ENCODE measurements at places on chromosomes 4 and X. TPM values are rescaled to one million over a fixed set of nuclear protein-coding genes. Genes with fewer than 3 reads are reported as not detected.

NXF2 gene
- total RNA-seq, result not detected

DNA sequence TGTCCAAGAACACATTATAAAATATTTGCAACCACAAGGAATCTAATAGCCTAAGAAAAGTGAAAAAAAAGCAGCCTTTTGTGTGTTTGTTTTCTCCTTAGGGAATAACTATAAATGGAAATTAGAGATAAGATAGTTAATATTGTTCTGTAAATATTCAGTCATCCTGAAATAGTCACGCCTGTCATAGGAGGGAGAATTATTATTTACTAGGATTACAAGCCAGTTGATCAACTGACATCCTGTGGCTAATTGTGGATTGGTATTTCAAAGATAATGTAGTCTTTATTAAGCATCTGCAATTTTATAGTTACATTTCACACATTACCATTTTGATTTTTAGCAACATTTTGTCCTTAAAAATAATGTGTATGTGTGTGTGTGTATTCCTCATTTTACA, 118.6 kb downstream of the CCSER1 start:
- H3K27me3 ChIP-seq, result no peaks in the 10 kb centered on the region
- H3K4me3 ChIP-seq, result no peak overlapping the region
- H3K27ac ChIP-seq, result no peak overlapping the region
- no peaks in the 10 kb centered on the region for H3K4me1 ChIP-seq
- DNase-seq, result no peak

TRPC5OS gene
- total RNA-seq, result not detected

DNA sequence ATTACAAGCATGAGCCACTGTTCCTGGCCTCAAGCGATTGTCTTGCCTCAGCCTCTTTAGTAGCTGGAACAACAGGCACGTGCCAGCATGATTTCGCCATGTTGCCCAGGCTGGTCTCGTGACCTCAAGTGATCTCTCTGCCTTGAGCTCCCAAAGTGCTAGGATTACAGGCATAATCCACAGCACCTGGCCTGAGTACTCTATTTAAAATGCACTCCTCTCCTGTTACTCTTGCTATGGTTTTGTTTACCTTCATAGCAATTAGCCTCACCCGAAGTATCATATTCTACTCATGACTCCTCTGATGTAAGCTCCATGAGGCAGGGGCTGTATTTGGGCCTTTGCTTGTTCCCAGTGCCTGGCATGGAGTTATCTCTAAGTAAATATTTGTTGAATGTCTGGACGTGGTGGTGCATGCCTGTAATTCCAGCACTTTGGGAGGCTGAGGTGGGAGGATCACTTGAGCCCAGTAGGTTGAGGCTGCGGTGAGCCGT, 92.5 kb upstream of the SLC34A2 start:
- H3K4me1 ChIP-seq, result peaks cover 4% of the 10 kb centered on the region
- no peaks in the 10 kb centered on the region for H3K27me3 ChIP-seq
- H3K36me3 ChIP-seq, result no peaks in the 10 kb centered on the region

DNA sequence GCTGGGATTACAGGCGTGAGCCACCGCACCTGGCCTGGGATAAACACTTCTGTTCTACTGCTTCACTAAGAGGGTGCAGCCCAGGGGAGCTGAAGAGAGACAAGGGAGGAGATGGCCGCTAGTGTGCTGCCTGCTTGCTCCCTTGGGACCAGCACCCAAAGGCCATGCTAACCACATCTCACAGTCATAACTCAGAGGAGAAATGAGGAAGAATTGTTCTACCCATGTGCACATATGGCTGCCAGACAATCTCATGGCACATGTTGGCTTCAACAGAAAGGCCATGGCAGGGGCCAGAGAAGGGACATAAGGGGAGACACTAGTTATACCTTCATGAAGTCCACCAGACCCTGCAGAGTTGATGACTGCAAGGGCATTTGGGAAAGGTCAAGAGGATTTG, 22.4 kb downstream of the CLDN22 start:
- H3K4me3 ChIP-seq, result no peak overlapping the region
- no peaks in the 10 kb centered on the region for H3K27me3 ChIP-seq
- no peak overlapping the region for H3K27ac ChIP-seq
- DNase-seq, result no peak
- H3K36me3 ChIP-seq, result peaks cover 50% of the 10 kb centered on the region

- DNase-seq, result no peak
- peaks cover 3% of the 10 kb centered on the region for H3K36me3 ChIP-seq
- H3K4me1 ChIP-seq, result peaks cover 12% of the 10 kb centered on the region
- no peak overlapping the region for H3K27ac ChIP-seq
- H3K4me3 ChIP-seq, result no peak overlapping the region
These were observed 230.4 kb upstream of the GATB start for GRCh38 chr4:151991001-151991883.

PNMA5 gene
- total RNA-seq, result not detected

GRCh38 chr4:7323872-7324650, 110.7 kb downstream of the PSAPL1 start:
- H3K27me3 ChIP-seq, result no peaks in the 10 kb centered on the region
- no peaks in the 10 kb centered on the region for H3K4me1 ChIP-seq
- no peak overlapping the region for H3K4me3 ChIP-seq
- DNase-seq, result no peak
- no peaks in the 10 kb centered on the region for H3K36me3 ChIP-seq

DNA sequence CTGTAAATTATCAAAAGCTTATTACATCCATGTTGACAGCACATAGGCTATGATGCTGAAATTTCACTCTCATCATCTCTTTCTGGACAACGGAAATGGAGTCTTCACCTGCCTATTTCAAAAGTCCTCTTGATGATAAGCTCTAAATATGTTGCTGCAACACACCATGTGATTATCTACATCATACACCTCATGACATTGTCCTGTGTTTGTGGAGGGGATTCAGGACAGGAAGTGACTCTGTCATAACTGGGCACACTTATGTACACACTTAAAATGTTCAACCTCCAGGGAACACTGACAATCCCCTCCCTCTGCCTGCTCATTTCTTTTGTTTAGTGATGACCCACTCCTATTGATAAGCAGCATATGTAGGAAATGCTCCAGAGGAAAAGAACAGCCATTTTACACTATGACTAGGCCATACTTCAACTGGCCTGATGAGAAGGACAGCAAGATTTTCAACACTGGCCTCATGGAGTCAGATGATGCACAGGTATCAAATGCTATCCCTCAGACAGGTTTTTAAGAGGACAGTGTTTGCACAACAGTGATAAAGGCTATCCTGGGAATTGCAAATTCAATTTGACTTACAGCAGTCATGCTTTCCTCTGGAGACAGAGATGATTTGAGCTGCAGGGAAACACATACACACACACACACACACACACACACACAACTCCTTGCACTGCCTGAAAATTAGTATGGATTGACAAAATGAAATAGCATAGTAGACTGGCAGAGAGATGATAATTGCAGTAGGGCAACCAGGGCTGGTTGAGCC, 163.3 kb upstream of the RASGEF1B start:
- H3K36me3 ChIP-seq, result no peaks in the 10 kb centered on the region
- H3K27me3 ChIP-seq, result no peaks in the 10 kb centered on the region
- DNase-seq, result no peak
- no peak overlapping the region for H3K27ac ChIP-seq
- peaks cover 5% of the 10 kb centered on the region for H3K4me1 ChIP-seq
